ENCODE measurements at places on chromosomes 6 and 20.

- DNase-seq, result peak; percentile 22
Observed at GRCh38 chr6:148854096-148854495, 107.3 kb downstream of the UST start.

DNA sequence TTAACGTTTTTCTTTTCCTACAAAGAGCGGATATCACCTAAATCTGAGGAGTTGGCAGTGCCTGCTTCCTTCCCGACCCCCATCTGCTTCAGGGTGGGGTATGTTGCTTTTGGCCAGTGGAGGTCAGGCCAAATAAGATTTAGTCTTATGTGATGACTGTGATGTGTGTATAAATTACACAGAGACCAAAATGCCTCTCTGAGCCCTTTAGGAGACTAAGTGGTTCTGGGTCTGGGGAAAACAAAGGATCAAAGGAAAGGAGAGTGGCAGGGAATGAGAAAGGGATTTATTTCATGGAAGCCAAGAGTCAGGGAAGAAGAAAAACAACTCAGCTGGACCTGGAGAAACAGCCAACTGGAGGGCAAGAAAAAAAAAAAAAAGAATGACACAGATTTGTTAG is 39.1 kb upstream of the TBC1D7 start:
- no peak for DNase-seq

DNA sequence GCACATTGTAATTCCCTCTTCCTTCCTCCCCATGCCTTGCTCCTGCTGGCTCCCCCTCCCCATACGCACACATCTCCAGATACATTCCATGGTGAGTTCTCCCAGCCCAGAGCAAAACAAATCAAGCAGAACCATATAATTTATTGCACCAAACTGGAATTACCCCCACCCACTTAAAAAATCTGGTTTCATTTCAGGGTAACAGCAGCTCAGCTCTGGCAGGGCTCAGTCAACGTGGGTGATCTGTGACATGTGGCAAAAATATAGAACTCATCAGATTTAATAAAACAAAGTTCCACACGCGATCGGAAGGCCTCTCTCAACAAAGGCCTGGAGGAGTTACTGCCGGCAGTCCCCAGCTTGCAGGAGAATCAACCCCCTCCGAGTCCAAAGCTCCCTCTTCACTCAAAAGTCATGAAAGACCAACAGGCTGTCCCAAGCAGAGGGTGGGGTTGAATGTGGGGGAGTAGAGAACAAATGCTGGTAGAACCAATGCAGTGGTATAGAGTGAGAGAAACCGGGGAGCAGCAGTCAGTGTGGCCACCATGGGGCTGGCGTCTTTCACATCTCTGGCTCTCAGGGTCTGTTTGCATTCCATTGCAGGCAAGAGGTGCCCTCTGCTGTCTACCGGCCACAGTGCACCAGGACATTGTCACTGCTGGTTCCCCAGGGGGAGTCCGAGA is 323.3 kb upstream of the NT5E start:
- peak; percentile 16 for DNase-seq

DNA sequence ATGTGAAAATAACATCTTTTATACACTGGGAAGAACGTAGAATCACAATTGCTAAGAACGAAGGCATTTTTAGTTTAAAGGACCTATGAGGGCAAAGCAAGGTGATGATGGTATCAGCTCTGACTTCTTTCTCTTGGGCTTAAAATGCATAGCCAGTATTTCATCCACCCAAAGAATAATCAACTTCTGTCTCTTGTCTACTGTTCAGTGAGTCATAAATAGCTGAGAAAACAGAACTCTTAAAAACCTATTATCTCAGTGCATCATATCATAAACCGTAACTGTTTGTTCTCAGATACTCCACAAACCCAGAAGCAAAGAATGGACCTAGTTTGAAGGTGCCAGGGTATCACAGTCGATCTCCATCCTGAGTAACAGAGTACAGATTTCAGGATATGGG is 5.2 kb downstream of the PHF10 start:
- no peak for DNase-seq

DNA sequence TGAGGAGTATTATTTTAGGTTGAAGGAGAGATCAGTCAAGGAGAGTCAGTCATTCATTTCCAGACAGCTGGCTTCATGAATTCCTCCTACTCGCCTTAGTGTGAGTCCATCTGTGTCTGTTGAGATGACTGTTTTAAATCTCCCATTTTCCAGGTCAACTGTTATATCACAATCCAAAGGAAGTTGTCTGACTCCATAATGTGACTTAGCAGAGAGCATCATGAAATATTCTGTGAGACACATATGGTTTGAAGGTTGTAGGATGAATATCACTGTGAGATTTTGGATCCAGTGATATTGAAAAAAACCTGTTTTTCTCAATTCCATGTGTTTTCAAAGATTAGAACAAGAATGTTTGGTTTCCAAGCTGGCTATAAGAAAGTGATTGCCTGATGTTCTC is 530.2 kb upstream of the MAN1A1 start:
- no peak for DNase-seq

DNA sequence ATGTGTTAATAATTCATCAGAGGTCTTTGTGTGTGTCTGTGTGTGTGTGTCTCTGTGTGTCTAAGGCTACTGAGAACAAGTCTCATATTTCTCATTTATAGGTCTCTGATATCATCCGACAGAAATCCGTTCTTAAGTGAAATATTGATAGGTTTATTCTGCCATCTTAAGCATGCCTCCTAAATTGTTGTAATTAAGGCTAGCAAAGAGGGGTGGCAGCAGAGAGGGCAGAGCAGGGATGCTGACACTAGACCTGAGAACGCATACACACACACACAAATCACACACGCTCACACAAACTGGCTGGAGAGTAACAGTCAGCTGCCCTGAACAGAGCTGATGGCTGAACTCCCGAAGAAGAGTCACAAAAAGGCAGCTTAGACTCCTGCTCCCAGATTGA is 84.9 kb upstream of the LRFN2 start:
- DNase-seq, result no peak

GRCh38 chr6:47371139-47371869 is 61.6 kb upstream of the TNFRSF21 start:
- DNase-seq, result no peak

All from thyroid gland (tissue), 4 donors.